ENCODE measurements at places on chromosomes 7 and 10.

DNA sequence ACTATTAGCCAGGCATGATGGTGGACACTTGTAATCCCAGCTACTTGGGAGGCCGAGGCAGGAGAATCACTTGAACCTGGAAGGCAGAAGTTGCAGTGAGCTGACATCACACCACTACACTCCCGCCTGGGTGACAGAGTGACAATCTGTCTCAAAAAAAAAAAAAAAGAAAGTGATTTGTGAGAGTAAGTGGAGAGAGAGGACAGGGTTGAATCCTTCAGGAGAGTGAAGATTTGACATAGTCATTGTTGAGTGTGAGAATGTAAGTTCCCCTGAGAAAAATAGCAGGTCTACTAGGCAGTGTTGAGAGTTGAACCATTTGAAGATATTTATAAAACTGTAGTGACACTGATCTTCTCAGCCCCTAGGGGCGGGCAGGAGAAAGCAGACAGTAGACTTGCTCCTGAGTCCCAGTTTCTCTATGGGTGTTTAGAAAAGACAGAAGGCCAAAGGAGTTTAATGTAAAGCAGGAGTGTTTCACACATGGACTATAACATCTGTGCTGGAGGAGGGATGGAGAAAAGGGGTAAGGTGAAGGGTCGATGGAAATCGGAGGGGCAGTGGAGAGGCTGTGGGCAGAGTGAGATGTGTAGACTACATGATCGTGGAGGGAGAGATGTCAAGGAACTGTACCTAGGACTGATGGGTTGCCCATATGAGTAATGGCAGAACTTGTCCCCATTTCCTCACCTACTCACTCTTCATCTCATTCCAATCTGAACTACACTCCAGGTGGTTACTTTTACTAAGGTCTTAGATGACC is 13.7 kb upstream of the LAMB4 start:
- no peak for DNase-seq

DNA sequence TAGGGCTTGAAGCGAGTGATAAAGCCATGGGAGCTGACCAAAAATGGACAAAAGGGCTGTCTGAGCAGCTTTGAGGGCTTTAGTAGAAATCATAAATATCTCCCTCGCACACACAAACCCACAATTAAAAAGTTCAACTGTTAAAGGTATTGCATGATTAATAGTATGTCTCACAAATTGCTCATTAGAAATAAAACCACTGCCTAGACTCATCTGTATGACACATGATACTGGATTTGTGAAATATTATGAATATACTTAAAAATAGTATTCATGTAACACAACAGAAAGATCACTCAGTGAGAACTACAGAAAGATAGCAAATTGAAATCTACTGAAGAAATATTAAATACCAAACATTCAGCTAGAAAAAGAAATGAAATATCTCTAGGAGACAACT is 11.9 kb upstream of the PTPN12 start:
- no peak for DNase-seq

- peak; percentile 58 for DNase-seq
Measured at GRCh38 chr10:50416181-50416824, 165.0 kb upstream of the ASAH2 start.

- DNase-seq = no peak
Measured at GRCh38 chr10:123717336-123717735, 51.2 kb downstream of the GPR26 start.

GRCh38 chr7:153188161-153188560 is 428.6 kb downstream of the ACTR3B start:
- no peak for DNase-seq

- DNase-seq = no peak
Measured at GRCh38 chr10:94496010-94496409, 49.6 kb upstream of the HELLS start.

GRCh38 chr7:7564323-7564780 is 2.3 kb upstream of the MIOS start:
- no peak for DNase-seq

DNA sequence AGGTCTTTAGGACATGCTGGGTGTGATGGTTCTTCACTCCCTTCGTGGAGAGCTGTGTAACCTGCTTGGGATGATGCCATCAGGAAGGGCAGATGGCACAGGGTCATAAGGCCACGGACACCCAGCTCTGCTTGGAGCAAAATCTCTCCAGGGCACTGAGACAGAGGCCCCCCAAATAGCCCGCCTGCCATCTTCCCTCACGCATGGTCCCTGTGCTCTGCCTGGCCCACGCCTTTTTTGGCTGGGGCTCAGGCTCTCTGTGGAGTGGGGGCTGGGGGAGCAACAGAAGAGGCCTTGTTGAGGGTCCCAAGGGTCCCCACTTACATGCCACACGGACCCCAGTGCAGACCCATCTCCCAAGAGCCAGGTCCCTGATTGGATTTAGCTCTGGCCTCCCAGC is 93.3 kb upstream of the RET start:
- no peak for DNase-seq

- DNase-seq = no peak
Measured at GRCh38 chr7:78528964-78529363, 730.4 kb downstream of the PHTF2 start.

DNA sequence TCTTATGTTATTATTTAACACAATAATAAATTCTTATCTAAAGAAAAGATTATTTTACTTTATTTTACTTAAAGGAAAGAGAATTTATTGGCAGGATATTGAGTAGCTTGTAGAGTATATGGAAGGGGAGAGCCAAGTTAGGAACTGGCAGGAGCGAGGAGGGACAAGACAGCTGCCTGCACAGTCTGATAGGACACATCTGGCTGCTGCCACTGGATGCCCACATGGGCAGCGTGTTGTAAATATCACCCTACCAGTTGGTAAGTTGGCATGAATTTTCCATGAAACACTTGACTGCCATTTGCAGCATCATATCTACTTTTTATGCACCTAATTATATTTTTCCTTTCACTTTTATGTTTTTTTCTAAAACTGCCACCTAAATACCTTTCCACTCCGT is 19.6 kb downstream of the SRI start:
- no peak for DNase-seq

DNA sequence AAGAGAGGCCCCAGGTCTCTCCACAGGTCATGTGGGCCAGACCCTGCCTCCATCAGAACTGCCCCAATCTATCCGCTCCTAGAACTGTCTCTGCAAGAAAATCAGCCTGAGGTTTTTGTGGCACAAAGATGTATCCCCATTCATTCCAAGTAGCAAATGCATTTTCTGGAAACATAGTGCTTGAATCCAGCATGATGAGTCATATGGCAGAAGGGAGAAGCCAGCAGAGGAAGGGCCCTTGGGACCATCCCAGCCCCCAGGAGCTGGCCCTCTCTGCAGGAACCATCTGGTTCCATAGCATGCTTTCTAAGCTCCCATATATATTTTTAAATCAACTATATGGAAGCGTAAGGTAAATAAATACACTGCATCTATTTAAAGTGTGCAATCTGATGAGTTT is 563.2 kb downstream of the GALNT17 start:
- DNase-seq = no peak

- no peak for DNase-seq
Measured at GRCh38 chr7:2051707-2052656, 180.8 kb downstream of the MAD1L1 start.

- DNase-seq = no peak
Measured at GRCh38 chr10:133141958-133142340, 18.1 kb upstream of the KNDC1 start.

DNA sequence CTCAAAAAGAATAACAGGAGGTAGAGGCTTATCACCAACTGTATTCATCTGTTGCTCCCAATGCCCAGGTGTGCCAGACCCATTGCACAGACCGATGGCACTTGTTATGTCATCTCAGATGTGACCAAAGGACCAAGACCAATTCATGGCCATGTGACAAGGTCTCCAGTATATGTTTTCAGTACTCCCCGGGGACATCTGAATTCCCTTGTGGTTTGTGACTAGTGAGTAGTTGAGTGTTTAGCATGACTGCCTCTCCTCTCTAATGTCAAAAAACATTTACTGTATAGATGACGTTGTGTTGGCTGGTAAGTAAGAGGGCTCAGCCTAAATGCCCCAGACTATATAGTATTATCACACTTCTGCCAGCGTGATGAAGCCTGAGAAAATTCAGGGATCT is 202.1 kb upstream of the SMIM30 start:
- no peak for DNase-seq

GRCh38 chr7:66950311-66950710 is 29.3 kb downstream of the TMEM248 start:
- no peak for DNase-seq

DNA sequence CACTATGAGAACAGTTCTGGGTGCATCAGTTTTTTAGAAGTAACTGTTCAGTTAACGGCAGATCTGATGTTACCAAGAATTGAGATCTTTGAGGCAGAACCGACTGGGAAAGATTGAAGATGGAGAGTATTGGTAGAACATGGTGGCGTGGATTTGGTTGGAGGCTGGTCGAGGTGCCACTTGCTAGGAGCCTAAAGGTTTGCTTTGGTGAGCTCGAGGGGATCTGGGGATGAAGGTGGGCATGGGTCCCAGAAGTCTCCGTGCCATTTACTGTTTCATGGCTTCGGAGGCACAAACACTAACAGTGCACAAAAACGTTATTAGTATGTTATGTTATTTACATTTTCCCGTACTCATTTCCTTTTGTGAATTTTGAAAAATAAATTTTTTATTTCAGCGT is 81.4 kb downstream of the ADCY1 start:
- DNase-seq = no peak

- no peak for DNase-seq
Measured at GRCh38 chr7:43482679-43483252, 100.1 kb upstream of the STK17A start.

All from pons (tissue), 1 donor.